Spinal cord (tissue), 10 donors: ENCODE measurements at places on chromosomes 5 and 9.

GRCh38 chr9:75001719-75002421 is 26.2 kb downstream of the CARNMT1 start:
- H3K4me3 ChIP-seq, result no peak overlapping the region
- no peaks in the 10 kb centered on the region for H3K4me1 ChIP-seq
- H3K27me3 ChIP-seq, result no peaks in the 10 kb centered on the region

GRCh38 chr9:120650352-120650751 is 63.9 kb downstream of the MEGF9 start:
- no peak overlapping the region for H3K4me3 ChIP-seq
- no peaks in the 10 kb centered on the region for H3K4me1 ChIP-seq
- H3K27me3 ChIP-seq, result no peaks in the 10 kb centered on the region
- H3K36me3 ChIP-seq, result no peaks in the 10 kb centered on the region
- no peak for DNase-seq

DNA sequence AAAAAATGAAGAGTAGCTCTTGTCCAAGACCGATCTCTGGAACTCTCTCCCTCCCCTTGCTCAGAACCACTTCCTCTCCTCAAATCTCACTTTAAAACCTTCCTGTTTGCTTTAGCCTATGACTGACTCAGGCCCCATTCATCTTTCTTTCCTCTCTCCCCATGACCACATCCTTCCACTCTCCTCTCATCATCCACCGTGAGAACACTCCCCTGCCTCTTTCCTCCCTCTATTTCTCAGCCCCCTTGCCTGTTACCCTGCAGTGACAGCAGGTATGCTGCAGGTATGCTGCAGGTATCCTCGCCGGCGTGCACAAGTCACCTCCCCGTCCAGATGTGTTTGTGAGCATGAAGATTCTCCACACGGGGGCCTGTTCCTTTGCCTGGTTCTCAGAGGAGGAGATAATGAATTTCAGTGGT is 505.3 kb downstream of the CCDC171 start:
- H3K27ac ChIP-seq, result no peak overlapping the region
- no peak overlapping the region for H3K4me3 ChIP-seq
- H3K27me3 ChIP-seq, result no peaks in the 10 kb centered on the region

DNA sequence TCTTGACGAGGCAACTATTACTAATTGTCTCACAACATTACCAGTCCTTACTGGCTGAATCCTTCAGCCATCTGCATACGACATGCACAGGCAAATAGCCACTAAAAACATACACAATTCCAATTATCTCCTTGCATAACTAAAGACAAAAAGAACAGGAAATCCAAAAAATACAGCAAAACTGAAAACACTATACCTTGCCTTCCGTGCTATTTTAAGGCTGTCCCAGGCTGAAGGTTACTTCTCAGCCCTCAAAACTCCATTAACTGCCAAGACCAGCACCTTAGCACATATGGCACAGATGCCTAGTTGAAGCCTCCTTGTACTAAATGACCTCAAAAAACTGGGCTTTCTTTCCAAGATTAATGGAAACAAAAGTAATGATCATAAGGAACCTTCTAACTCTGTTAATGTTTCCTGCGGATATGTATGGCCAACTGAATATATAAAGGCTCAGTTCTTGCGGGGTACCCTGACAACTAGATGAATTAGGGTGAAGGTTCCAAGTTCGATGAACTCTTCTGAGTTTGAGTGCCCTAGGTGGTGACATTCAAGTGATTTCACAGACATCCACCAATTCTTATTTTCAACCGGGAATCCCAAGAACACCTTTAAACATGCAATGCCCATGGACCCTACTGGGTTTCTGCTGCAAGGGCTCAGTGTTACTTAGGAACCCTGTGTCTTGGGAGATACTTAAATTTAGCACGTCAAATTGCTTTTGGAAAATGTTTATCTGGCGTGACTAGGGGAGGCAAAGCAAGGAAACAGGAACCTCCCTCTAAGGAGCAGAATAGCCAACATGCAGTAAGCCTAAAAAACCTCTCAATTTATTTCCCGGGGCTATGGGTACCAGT is 455.3 kb downstream of the RAB3C start:
- no peaks in the 10 kb centered on the region for H3K27me3 ChIP-seq
- H3K36me3 ChIP-seq, result no peaks in the 10 kb centered on the region
- peak overlapping the region; percentile 78 for H3K27ac ChIP-seq
- H3K4me3 ChIP-seq, result peak overlapping the region; percentile 86
- DNase-seq, result no peak

DNA sequence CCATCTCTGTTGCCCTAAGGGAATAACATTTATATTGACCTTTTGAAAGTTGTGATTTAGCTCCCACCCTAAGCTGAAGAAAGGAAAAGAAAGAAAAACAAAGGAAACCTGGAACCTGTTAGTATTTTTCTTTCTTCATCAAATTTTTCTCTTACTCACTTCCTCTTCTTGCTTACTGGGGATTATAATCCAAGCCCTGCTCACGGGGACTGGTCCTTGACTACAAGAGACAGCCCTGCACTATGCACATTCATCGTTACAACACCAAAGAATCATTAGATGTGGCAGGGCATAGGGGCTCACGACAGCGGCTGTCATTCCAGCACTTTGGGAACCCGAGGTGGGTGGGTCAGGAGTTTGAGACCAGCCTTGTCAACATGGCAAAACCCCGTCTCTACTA is 37.8 kb upstream of the LPAR1 start:
- H3K36me3 ChIP-seq, result no peaks in the 10 kb centered on the region
- DNase-seq, result no peak
- H3K27ac ChIP-seq, result no peak overlapping the region
- H3K27me3 ChIP-seq, result no peaks in the 10 kb centered on the region
- H3K4me3 ChIP-seq, result no peak overlapping the region
- H3K4me1 ChIP-seq, result no peaks in the 10 kb centered on the region

- no peaks in the 10 kb centered on the region for H3K27me3 ChIP-seq
- no peak for DNase-seq
- H3K4me3 ChIP-seq, result no peak overlapping the region
- H3K36me3 ChIP-seq, result no peaks in the 10 kb centered on the region
- H3K4me1 ChIP-seq, result no peaks in the 10 kb centered on the region
Observed at GRCh38 chr5:27814286-27814685, 775.9 kb upstream of the CDH9 start.
